Activated T-cell treated with anti-CD3 and anti-CD28 coated beads, Interleukin-2, amount 50 U/mL, for 1 hour (primary cell): ENCODE measurements at places on chromosomes 4 and X.

GRCh38 chr4:188869581-188869980 is 730.3 kb downstream of the TRIML1 start:
- DNase-seq, result no peak

GRCh38 chr4:51830156-51830720 is 12.7 kb upstream of the DCUN1D4 start:
- no peak for DNase-seq

- DNase-seq, result no peak
Measured at GRCh38 chr4:111923786-111924185, 221.5 kb upstream of the FAM241A start.

GRCh38 chr4:56570041-56570440 is 64.5 kb downstream of the ARL9 start:
- DNase-seq, result no peak

- no peak for DNase-seq
Measured at GRCh38 chr4:15894393-15894792, 44.1 kb downstream of the FGFBP1 start.

DNA sequence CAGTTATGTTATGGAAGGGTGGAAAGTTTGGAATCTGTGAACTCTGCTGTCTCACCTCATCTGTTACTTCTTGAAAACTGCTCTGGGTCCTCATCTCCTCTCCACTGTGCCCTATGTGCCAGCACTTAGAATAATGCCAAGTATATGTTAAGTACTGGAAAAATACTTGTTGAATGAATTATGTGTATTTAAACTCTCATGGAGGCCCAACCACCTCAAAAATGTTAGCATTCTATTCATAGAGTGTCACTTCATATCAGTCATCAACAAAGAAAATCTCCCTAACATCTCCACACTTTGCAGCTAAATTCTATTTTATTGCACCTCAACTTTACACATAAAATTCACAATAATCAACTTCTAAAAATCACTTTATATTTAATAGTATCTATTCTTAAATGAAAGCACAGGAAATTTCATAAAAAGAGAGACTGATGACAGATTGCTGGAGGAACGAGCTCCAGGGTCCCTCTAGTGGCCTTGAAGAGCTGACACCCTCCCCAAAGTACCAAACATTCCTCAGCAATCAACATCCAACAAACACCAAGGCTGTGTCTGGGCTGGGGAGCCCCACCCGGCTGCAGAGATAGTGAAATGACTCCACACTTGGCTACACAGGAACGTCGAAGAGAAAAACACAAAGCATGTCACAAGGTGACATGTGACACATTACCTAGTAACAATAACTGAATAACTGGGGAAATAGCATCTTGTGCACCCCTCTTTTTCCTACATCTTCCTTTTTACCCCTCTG is 45.8 kb downstream of the SLC39A8 start:
- DNase-seq, result no peak

DNA sequence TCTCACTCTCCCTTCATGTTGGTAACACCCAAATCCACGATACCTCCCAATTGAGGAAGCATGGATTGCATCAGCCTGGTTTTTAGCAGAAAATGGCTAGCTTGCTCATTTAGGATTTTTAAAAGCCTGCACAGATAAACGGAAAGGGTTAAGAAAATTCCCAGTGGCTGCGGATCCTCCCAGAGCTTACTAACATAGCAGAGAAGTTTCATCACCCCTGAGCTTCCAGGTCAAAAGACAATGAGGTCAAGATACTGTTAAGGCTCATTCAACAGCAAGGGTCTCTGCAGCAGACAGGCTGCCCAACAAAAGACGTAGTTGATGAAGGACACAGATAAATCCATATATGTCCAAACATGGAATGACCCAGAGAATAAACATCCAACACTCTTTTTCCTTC is 220.2 kb downstream of the ASMT start:
- no peak for DNase-seq
